Endothelial cell (in vitro differentiated cells): ENCODE measurements at places on chromosomes 6 and 20. TPM values are rescaled to one million over a fixed set of nuclear protein-coding genes. Genes with fewer than 3 reads are reported as not detected.

GRCh38 chr20:33394718-33395117 is 6.6 kb downstream of the CDK5RAP1 start:
- no peak for DNase-seq

- DNase-seq: no peak
These were observed 54.0 kb upstream of the CCN2 start for GRCh38 chr6:132005178-132005577.

PTPRA gene
- total RNA-seq: 59.9 TPM

RAET1G gene
- 3.8 TPM for total RNA-seq

DNA sequence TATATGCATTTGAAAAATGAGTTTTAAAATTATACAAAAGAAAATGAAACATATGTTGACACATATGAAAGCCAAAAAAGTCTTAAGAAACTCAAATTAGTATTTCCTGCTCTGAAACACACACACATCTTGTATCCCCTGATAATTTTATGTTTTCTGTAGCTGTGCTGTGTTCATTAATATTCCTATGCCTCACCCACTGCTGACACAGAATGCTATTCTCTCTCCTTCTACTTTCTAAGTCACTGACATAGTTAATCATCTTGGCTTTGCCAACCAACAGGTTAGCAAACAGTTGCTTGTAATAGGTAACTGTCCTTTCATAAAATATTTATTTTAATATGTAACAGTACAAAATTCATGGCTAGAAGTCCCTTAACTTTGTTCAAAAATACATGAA is 140.7 kb downstream of the DST start:
- DNase-seq: no peak

GRCh38 chr6:170086639-170087420 is 204.0 kb downstream of the DLL1 start:
- no peak for DNase-seq

DNA sequence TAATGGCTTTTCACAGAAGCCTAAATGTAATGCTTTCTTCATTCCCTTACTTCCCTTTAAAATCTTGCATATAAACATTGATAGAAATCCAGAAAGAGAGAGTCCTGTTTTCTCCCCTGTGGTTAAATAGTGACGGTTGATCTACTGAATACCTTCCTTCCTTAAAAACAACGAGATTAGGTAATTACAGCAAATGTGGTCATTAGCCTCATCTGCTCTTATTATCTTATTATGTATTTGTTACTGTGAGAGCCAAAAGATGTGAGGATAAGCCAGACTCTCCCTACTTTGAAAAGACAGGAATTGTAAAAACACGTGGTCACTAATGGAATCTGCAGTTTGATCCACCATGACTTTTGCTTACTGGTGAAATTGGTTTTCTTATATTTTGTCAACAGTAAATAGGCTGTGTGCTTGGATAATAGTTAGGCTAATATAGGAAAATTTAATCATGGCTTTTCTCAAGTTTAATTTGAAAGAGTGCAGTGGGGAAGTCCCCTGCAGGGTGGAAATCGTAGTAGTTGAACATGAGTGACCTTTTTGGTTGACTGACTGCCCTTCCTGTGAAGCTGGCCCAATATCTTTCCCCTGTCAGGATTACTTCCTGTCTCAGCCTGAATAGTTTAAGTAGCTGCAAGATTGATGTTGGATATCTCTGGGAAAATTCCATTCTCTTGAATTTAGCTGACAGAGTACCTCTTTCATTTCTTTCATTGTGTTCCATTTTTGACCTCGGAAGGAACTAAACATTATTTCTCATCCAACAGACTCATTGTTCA is 62.8 kb downstream of the JARID2 start:
- no peak for DNase-seq

FABP7 gene
- 3.6 TPM for total RNA-seq

GRCh38 chr6:112231594-112232060 is 22.7 kb downstream of the LAMA4 start:
- no peak for DNase-seq

BPI gene
- not detected for total RNA-seq

- no peak for DNase-seq
These were observed 186.7 kb upstream of the TENT5A start for GRCh38 chr6:81938991-81939732.

- no peak for DNase-seq
These were observed 77.3 kb downstream of the KCNB1 start for GRCh38 chr20:49405062-49405683.

- DNase-seq: no peak
These were observed 57.8 kb upstream of the NKAIN2 start for GRCh38 chr6:123745895-123746294.

GRCh38 chr20:10247440-10247839 is 28.8 kb downstream of the SNAP25 start:
- DNase-seq: no peak

DNA sequence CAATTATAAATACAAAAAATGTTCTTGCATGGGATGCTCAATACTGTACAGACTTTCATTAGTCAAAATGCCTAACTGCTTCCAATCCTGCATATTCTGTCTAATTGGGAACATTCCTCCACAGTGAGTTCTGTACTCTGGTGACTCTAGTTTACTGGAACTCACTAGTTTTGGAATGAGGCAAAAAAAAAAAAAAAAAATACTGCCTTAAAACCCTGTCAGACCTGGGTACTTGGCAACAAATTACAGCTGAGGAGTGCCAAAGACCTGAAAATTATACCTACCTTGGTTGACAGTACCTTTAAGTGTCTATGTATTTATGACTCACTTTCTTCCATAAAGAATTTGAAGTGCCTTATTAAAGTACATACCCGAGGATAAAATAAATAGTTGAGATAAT is 276.7 kb downstream of the FARS2 start:
- DNase-seq: no peak

- no peak for DNase-seq
These were observed 154.6 kb downstream of the CDKAL1 start for GRCh38 chr6:20688710-20689500.

DNA sequence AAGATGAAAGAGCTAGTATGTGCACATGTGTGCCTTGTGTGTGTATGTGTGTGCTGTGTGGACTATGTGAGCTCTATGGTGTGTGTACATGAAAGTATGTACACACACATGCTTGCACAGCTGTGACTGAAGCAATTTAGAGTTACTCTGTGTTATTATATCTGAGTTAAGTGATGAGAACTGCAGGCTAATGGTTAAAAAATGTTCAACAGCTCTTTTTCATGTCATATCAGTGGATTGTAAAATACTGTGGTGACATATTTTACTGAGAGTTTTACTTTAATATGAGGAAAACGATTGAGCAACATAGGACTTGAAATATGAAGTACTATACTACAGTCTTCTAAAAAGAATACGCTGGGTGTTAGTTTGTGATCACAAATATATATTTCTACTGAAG is 195.7 kb upstream of the KCNK16 start:
- DNase-seq: no peak

GRCh38 chr6:165987483-165988301 is 180.0 kb downstream of the TBXT start:
- DNase-seq: peak; percentile 51

- DNase-seq: no peak
These were observed 67.4 kb upstream of the LOC128125822 start for GRCh38 chr6:63504777-63505384.

TRIM10 gene
- total RNA-seq: not detected

GRCh38 chr6:165705941-165706340 is 42.9 kb upstream of the PDE10A start:
- DNase-seq: no peak

DNA sequence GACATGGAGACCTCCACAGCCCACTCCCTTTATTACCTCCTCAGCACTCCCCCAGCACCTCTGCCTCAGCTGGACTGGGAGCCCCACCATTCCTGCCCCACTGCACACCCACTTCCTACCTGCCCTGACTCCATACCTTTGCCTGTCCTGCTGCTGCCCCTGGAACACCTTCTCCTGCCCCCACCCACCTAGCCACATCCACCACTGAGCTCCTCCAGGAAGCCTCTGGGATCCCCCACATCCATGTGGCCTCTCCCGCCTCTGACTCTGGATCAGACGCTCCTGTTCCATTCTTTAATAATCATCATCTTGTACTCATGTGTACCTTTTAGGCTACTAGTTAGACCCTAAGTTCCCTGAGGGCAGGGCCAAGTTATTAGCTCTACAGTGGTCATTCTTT is 2.2 kb upstream of the SDCBP2 start:
- no peak for DNase-seq

GRCh38 chr6:6379573-6379972 is 59.1 kb upstream of the F13A1 start:
- DNase-seq: no peak

GRCh38 chr6:139376604-139377218 is 2.3 kb upstream of the CITED2 start:
- DNase-seq: no peak

- no peak for DNase-seq
These were observed 48.5 kb upstream of the NT5E start for GRCh38 chr6:85401186-85402021.

DNA sequence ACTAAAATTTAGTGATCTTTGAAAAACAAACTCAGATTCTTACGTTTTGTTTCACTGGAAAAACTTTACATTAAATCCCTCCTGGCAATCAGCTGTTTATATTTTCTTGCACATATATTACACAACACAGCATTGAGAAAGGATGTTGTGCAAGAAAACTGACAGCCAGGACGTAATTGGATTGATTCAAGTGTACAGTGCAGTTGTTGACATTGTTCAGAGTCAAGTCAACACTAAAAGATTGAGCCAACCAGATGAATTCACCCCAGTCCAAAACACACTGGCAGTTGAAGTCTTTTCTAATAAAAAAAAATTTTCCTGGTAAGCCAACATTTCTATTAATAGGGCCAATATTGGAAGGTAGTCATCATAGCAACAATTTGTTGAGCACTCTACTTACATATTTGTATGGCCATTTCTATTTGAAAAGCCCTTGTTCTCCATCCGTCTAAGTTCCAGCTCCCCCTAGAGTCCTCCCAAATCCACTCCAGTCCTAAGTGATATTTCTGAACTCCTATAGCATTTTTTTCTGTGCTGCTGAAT is 20.9 kb upstream of the VNN1 start:
- no peak for DNase-seq

HLA-DMA gene
- 13.0 TPM for total RNA-seq

LPIN3 gene
- total RNA-seq: 20.1 TPM

GRCh38 chr6:130761286-130761685 is 65.9 kb upstream of the SMLR1 start:
- no peak for DNase-seq

C20orf202 gene
- total RNA-seq: 0.92 TPM

- no peak for DNase-seq
These were observed 486 bp downstream of the FKBP1A start for GRCh38 chr20:1392443-1392692.

DEFB132 gene
- not detected for total RNA-seq

LTA gene
- total RNA-seq: not detected

- DNase-seq: no peak
These were observed 55.1 kb downstream of the SAMD3 start for GRCh38 chr6:130167655-130168054.

OSER1 gene
- 28.2 TPM for total RNA-seq
